Activated T-helper 1 cell treated with Interleukin-2 at 50 U/mL for 16 hours (primary cell): ENCODE measurements at places on chromosomes 2 and 18.

DNA sequence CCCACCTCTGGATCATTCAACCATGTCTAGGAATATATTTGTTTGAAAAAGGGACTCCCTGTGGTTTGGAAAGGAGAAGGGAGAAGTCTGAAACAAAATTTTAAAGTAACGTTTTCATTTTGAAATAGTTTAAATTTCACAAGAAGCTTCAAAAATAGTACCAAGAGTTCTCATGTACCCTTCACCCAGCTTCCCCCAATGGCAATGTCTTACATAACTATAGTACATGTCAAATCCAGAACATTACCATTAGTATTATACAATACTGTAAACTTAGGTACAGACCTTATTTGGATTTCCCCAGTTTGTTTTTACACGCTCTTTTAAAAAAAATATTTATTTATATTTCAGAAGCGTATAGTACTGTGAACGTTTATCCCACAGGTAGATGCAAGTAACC, 4.0 kb upstream of the LYG2 start:
- DNase-seq: no peak

DNA sequence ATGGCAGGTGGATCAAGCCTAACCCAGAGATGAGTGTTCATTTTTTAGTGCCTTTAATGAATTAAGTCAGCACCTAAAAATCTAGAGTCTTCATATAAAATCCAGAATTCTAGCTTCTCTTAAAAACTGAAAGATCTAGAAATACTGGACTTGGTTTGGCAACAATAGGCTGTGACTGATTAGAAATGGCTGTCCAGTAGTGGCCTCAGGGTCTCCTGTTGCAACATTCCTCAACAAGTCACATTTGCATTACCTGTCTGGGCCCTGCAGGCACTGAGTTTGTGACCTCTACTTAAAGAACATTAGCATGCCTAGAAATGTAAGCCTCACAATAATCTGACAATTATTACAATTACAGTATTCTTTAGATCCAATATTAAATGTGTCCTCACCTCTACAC, 33.1 kb downstream of the MBD2 start:
- no peak for DNase-seq

GRCh38 chr2:39524061-39524460, 87.0 kb upstream of the MAP4K3 start:
- no peak for DNase-seq

DNA sequence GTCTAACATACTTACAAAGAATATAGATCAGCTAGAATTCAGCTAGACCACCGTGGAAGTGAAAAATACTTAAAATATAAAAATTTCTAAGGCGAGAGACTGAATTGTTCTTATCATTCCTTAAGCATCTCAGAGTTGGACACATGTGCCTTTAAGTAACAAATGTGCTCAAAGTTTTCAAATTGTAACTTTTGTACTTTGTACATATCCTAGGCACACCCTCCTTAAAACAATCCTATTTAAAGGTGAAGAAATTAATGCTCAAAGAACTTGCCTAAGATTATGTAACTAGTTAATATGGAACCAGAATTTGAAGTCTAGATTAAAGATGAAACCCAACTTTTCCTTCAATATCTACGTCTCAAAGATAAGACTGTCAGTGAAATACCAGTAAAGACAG, 74.1 kb downstream of the EML4 start:
- no peak for DNase-seq

GRCh38 chr2:175152242-175152641, 15.8 kb downstream of the ATF2 start:
- DNase-seq: no peak

GRCh38 chr18:10054366-10054765, 140.6 kb downstream of the VAPA start:
- no peak for DNase-seq

DNA sequence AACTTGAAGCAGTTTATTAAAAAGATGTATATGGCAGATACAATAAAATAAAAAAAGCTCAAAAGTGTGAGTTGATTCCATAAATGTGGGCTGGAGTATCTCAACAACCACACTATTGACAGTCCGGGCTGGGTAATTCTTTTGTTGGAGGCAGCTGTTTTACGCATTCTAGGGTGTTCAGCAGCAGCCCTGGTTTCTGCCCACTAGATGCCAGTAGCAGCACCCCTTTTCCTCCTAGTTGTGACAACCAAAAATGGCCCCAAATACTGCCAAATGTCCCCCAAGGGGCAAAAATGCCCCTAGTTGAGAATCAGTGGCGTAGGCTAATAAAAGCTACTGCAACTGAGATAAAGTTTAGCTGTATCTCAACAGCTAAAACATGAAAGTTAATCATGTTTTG, 44.8 kb downstream of the CHMP3 start:
- DNase-seq: peak; percentile 4

DNA sequence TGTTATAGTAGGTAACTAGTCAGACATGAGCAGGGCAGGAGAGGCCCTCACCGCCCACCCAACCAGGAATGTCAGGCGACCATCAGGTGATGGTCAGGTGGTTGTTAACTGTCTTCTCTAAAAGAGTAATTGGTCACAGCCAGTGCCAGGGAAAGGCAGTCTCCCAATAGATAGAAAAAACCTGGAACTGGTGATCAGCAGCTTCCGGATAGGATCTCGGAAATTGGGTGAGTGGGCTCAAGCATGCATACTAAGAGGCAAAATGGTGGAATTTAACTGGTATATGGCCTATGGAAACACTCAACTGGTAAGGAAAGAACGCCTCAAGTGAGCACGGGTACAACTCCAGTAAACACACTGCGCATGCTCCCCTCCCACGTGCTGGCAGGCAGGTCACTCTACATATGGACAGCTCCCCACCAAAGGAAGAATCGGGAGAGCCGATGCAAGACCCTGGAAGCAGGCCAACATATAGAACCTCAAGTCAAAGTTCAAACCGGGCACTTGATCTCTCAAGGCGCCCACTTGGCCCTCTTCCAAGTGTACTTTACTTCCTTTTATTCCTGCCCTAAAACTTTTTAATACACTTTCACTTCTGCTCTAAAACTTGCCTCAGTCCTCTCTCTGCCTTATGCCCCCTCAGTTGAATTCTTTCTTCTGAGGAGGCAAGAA, 43.5 kb upstream of the TMEM131 start:
- no peak for DNase-seq

DNA sequence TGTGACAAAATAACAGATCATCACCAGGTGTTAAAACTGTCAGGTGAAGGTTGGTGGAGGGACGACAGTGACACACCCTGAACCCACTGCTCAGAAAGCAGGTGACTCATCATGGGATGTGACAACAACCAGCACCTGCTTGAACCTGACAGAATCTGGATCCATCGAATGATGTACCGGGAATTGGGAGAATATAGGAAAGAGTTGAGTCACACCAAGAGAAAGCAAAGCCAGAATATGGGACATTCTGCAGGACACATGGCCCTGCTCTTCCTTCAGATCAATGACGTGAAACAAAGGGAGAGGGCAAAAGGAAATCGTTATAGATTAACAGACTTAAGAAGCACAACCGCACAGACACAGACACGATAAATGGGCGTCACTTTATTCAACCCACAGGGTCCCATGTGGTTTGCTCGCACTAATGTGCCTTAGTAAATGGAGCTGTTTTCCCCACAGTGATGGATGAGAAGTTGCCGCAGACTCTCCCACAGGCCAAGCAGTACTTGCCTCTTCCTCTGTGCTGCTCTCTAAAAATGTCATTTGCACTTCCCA, 100.1 kb downstream of the CRACDL start:
- DNase-seq: peak; percentile 33

DNA sequence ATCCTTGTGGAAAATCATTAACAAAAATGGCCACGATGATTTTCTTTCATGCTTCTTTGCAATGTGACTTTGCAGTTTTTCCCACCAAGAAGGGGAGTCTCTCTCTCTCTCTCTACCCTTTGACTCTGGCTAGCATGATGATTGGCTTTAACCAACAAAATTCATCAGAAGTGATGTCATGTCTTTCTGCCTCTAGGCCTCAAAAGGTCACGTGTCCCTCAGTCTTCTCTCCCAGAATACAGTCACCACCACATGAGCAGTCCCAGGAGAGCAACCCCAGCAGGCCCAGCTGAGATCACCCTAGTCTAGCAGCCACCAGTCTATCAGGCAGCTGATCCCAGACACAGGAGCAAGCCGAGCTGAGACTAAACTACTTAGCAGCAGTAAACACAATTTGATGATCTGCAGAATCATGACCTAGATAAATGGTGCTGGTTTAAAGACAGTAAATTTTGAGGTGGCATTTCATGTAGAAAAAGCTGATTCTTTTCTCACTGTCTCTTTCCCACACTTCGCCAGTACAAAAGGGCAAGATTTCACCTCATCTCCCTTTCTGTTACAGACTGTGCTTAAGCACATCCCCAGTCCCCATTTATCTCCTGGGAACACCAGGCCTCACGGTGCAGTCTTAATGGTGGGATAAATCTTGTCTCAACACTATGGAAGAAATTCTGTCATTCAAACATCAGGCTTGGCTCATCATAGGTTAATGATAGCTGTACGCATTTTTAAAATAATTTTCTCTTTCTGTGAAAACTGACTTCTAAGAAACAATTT, 132.7 kb downstream of the SCG2 start:
- no peak for DNase-seq

DNA sequence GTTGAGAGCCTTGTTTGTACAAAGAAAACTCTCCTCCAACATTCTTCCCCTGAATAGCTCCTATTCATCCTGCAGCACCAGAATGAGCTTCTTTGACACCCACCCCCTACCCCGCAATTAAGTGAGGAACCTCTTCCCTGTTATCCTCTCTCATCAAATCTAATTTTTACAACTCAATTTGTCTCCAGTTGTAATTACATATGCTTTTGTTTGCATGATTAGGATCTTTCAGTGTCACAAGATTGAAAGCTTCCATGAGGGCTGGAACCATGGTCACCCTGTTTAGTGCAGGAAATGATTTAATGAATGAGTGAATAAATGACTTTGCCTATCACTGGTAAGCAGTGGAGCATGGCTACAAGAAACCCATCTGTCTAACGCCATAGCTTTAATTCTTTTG, 334.6 kb upstream of the KLHL29 start:
- DNase-seq: no peak

DNA sequence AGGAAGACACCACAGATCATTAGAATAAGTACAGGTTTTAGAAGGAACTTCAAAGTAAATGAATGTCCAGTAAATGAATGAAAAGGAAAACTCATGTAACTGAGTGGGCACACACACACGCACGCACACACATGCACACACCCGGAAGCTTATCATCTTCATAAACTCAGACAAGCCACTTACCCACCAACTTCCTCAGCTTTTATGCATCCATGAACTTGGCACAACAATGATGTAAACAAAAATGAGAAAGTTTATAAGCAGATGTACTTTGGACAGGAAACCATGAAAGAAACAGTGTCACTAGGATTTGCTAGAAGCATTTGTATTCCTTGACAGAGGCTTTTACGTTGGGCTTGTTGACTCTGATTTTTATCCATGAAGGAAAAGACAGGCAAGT, 23.2 kb downstream of the RNF152 start:
- no peak for DNase-seq

GRCh38 chr18:24432618-24433017, 6.1 kb downstream of the IMPACT start:
- DNase-seq: no peak

DNA sequence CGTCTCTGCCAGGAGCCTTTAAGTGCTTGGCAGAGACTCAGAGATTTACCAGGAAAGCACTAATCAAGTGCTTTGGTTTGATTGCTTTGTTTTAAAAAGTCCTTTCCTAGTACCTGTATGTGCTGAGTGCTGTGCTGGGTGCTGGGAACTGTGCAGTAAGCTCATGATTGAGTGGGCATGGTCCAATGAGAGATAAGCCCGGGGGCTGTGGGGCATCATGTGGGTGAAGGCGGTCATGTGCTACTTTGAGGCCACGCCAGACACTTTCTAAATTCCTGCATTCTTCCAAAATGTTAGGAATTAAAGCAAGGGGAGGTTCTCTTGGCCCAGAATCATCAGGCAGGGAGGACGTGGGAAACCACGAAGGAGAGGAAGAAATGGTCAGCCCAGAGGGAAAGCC, 109.0 kb downstream of the ACAA2 start:
- no peak for DNase-seq

DNA sequence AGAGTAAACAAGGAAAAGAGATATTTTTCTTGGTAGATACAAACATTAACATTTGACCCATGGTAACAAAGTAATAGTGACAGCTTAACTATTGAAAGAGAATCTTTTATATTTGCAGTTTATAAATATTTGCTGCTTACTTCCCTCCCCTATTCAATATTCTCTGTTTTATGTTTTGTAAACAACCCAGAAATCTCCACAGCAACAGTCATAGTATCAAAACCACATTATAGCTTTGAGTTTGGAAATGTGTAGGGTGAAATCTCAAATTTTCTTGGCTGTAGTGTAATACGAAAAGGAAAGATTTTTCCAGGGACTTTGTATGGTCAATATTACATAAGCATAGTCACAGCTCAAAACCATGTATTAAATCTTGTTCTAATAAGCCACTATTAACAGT, 511.2 kb downstream of the METTL4 start:
- DNase-seq: no peak

GRCh38 chr2:225916692-225917091, 517.2 kb downstream of the NYAP2 start:
- no peak for DNase-seq

DNA sequence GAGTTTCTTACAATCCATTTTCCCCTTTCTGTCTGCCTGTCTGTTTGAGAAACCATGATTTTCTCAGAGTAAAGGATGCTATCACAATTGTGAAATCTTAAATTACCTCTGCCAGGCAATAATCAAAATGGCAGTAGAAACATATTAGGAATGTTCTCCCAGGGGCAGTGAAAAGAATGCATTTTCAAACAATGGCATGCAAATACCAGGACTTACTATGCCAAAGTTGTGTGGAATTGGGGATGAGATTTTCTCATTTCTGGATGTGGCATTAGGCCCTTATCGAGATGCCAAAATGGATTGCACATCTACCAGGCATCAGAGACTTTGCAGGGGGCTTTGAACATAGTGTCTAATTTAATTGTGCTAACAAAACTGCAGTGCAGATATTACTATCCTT, 821.4 kb downstream of the RNF144A start:
- no peak for DNase-seq

DNA sequence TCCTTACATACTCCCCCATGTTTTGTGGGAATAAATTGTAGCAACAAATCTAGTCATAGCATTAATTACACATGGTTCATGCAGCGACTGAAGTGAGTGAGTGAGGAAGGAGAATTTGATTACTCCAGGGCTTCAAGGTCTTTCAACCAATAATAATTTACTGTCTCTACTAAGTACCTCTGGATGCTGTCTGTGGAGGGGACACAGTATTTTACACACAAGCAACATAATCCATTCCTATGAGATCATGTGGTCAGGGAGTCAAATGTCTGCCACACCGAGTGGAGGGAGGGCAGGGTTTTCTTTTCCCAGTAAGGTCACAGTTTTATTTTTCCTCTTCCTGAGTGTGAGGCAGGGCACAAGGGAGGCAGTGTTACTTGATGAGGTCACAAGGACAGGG, 334.7 kb upstream of the CELF4 start:
- DNase-seq: no peak

GRCh38 chr2:47016172-47016913, 100.7 kb upstream of the MCFD2 start:
- no peak for DNase-seq
